Renal pelvis (tissue), 12 donors: ENCODE measurements at places on chromosomes 2 and 18. TPM values are rescaled to one million over a fixed set of nuclear protein-coding genes. Genes with fewer than 3 reads are reported as not detected.

GRCh38 chr2:217362286-217362685 lies 502.4 kb upstream of the TNP1 start:
- DNase-seq = no peak

DNA sequence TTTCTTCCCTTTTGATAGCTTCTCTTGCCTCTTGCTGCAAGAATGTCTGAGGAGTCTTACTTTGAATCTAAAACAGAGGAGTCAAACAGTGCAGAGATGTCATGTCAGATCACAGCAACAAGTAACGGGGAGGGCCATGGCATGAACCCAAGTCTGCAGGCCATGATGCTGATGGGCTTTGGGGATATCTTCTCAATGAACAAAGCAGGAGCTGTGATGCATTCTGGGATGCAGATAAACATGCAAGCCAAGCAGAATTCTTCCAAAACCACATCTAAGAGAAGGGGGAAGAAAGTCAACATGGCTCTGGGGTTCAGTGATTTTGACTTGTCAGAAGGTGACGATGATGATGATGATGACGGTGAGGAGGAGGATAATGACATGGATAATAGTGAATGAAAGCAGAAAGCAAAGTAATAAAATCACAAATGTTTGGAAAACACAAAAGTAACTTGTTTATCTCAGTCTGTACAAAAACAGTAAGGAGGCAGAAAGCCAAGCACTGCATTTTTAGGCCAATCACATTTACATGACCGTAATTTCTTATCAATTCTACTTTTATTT lies 133.5 kb upstream of the CDCA7 start:
- no peak for DNase-seq

GRCh38 chr2:132420816-132421805 lies 4.5 kb downstream of the GPR39 start:
- no peak for DNase-seq

GRCh38 chr2:181876614-181877063 lies 14.9 kb upstream of the ITPRID2 start:
- no peak for DNase-seq

DNA sequence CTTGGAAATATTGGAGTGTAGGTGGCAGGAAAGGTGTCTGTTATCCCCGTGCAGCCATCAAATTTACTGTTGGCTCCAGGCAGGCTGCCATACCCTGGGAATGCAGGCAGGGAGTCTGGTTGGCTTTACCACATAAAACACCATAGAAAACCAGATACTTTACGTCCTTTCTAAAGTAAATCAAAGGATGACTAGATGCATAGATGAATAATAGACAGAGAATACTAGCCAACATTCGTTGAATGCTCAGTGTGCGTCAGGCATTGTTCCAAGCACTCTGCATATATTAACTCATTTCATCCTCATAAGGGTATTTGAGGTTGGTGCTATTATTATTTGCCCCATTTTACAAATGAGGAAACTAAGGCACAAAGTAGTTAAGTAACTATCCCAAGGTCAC lies 65.2 kb downstream of the VSNL1 start:
- no peak for DNase-seq

DNA sequence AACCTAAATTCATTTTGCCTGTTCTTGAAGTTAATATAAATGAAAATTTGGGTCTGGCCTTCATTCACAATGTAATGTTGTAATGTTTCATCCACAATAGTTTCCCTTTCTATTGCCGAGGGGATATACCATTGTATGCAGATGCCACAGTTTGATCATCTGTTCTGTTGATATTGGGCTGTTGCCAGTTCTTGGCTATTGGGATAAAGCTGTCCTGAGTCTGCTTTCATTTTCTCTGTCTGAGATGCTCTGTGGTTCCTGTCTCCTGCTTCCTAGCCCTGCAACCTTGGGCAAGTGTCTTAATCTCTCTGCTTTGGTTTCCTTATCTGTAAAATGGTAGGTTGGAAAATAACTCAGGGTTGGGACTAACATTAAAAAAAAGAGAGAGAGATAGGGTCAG lies 25.2 kb downstream of the B3GNT2 start:
- no peak for DNase-seq

DNA sequence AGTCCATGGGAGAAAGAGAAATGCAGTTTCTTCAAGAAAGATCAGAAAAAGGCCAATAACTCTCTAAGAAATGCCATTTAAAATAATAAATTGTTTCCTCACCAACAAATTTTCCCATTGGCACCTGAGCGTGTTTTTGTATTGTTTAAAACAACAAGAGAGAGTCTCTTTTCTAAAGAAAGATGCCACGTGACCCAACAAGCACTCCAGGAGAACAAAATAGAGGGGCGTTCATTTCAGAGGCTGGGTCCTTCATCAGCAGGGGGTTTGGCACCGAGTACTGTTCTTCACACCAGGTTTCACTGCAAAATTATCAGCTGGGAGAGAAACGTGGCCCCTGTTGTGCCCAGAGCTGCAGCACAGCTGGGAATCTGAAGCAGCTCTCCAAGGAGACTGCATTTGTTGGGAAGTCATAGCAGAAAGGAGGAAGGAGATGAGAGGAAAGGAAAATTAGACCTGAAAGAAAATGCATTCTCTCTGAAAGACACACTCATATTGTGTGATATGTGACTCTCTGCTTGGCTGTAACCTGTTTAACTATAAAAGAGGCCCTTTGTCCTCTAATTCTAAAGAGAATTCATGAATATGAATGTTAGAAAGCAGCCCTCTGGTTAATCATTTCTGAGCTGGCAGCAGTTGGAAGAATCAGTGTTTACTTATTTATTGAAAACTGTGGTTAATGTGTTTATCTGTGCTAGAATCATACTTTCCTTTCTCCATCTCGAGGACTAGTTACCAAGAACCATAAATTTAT lies 205.3 kb upstream of the CDH20 start:
- DNase-seq = peak; percentile 12

GRCh38 chr2:186098821-186099220 lies 360.2 kb downstream of the FSIP2 start:
- DNase-seq = no peak

DNA sequence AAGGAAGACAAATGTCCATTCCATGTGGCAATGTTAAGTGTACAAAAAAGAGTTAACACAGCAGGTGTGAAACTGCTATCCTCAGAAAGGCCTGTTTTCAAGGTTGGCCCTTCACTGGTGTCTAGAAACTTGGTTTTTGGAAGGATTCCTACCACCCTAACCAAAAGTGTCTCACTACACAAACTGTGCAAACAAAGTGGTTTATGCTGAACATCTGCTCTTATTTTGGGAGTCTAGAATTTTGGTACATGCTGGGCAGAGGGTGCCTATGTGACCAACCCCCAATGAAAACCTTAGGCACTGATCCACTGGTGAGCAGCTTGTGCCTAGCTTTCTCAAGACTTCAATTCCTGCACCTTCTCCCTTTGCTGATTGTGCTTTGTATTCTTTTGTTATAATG lies 14.3 kb downstream of the GFPT1 start:
- DNase-seq = no peak

- DNase-seq = no peak
These were observed 21.5 kb downstream of the SLC9A4 start for GRCh38 chr2:102494570-102494969.

GRCh38 chr2:192228685-192229084 lies 34.0 kb upstream of the TMEFF2 start:
- DNase-seq = no peak

- no peak for DNase-seq
These were observed 76.5 kb upstream of the HS6ST1 start for GRCh38 chr2:128395196-128395595.

GRCh38 chr2:221465776-221466175 lies 106.3 kb downstream of the EPHA4 start:
- no peak for DNase-seq

- DNase-seq = no peak
These were observed 18.7 kb downstream of the RBBP8 start for GRCh38 chr18:22951823-22952222.

DNA sequence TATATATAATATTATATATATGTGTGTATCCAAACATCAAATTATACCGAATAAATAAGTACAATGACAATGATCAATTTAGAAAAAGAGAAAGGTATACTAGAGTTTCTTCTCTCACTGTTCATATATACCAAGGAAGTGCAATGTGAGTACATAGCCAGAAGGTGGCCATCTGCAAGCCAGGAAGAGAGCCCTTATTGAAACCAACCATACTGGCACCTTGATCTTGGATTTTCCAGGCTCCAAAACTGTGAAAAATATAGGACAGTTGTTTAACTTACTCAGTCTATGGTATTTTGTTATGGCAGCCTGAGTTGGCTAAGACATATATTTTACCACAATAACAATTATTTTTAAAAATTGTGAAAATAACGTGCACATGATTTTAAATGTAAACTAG lies 1490.2 kb upstream of the SLC39A10 start:
- DNase-seq = peak; percentile 1

RRM2 gene
- 57.5 TPM for polyA plus RNA-seq

ANKRD36B gene
- 38.8 TPM for polyA plus RNA-seq

SIX3 gene
- not detected for polyA plus RNA-seq

TXNDC2 gene
- polyA plus RNA-seq = 0.07 TPM

ALK gene
- polyA plus RNA-seq = 0.22 TPM

GPR45 gene
- polyA plus RNA-seq = 0.22 TPM

HAAO gene
- 53.6 TPM for polyA plus RNA-seq

GPR75 gene
- polyA plus RNA-seq = 1.6 TPM
